ENCODE measurements at places on chromosomes 2 and 18.

DNA sequence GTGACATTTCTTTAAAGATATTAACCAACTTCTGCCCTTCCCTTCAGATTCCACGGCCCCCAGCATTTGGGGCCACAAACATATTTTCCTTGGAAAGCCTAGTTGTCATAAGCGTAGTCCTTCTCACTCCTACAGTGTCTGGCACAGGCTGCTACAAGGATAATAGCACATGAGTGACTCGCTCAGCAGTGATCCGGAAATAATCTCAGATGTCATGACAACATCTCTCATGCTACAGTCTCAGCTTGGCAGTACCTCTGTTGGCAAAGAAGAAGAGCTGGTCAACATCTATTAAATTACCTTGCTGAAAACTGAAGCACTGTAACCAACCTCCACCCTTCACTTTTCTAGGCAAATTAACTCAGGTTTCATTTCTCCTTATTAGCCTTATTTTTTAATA, 351.7 kb downstream of the RAD51AP2 start:
- DNase-seq, result no peak

- DNase-seq, result peak; percentile 26
Measured at GRCh38 chr2:68292108-68292710, 27.5 kb downstream of the CNRIP1 start.

DNA sequence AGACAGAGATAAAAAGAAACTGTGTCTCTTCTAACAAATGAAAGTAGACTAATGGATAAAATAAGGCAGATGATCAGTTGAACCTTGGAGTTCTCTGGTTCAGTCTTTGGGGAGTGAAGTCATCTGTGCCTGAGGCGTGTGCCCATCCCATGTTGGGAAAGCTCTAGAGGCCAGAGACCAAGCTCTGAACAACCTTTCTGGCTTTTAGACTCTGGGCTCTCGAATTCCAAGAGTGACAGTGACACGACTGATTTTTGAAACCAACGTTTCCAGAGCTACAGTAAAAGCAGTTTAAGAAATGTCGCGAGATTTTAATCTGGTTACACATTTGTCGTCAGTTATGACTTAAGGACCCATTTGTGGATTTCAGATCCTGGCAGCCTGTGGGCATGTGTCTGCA, 83.7 kb upstream of the APCDD1 start:
- no peak for DNase-seq

- DNase-seq, result no peak
Measured at GRCh38 chr2:241064802-241065354, 37.2 kb downstream of the MTERF4 start.

GRCh38 chr2:62934517-62934916, 116.1 kb upstream of the OTX1 start:
- no peak for DNase-seq

GRCh38 chr2:5392658-5393057, 299.5 kb upstream of the SOX11 start:
- DNase-seq, result no peak

DNA sequence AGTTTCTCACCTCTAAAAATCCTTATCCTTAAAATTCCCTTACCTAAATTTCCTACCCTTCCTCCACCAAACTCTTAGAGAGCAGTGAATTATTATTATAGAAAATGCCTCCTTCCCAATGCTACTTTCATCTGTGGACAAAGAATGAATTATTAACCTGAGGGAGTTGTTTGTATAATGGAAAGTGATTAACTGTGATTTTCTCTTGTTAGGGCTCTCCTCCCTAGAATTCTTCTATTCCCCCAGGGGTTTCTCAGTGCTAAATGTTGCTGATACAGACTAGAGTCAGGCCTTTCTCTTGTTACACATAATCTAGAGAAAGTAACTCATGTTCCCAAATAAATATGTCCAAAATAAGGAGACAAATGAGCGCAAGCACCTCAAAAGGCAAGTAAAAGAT, 23.3 kb downstream of the EPB41L5 start:
- no peak for DNase-seq

GRCh38 chr2:38200598-38200997, 124.6 kb upstream of the CYP1B1 start:
- DNase-seq, result no peak

GRCh38 chr2:226247289-226248275, 552.0 kb downstream of the IRS1 start:
- DNase-seq, result no peak
